Stimulated activated CD8-positive, alpha-beta memory T cell treated with anti-CD3 and anti-CD28 coated beads, Interleukin-12 subunit alpha, Interleukin-12 subunit beta, amount 100 ng/mL, for 1 hour (primary cell): ENCODE measurements at places on chromosomes 3 and 15.

- DNase-seq, result no peak
These were observed 35.4 kb downstream of the FXR1 start for GRCh38 chr3:180947761-180948390.

GRCh38 chr3:188041895-188042294, 112.1 kb upstream of the LPP start:
- DNase-seq, result no peak

DNA sequence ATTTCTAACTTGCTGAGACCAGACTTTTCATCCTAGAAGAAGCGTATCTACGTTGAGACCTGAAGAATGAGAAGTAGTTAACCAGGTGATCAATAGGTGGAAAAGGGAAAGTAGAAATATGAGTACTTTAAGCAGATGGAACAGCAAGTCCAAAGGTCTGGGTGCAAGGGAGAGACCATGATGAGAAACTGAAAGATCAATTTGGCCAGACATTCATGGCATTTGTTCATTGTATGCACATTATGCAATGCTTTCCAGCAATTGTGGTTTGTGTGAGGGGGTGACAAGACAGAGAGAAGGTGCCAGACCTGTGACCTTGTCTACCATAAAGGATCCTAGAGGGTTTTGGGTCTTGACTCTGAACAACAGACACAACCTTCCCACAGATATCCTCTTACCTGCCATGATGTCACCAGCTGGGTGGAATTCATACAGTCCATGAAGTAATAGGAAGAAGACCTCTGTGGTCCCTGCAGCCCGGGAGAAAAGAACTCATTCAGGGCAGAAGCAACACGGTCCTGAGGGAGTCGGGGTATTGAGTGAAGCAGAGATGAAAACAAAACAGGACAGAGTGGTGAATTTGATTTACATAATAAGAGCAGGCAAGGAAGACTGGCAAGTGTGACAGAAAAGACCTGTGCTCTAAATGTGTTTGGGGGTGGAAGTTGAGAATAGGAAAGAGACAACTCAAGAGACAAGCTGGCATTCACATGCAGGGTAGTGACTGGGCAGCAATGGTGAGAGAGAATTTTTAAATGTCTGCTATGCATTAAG, 63.4 kb upstream of the PSMD6 start:
- no peak for DNase-seq

- DNase-seq, result no peak
These were observed 248.1 kb upstream of the NR2E3 start for GRCh38 chr15:71562251-71562650.

DNA sequence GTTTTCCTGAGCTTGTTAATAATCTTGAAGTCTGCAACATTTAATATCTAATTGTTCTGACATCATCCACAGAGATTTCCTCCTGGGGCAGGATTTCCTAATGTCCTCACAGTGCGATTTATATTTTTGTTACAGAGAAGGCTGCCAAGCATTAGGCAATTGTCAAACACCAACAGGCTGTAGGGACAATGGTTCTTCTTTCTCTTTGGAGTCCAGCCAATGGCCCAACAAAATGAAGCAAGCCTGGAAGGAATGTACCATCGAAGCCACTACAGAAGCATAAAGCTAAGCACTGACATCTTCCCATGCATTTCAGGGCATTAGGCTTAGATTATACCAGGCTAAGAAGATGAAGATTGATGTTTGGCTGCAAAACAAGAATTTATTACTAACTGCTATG, 173.0 kb upstream of the FRMD4B start:
- DNase-seq, result no peak

DNA sequence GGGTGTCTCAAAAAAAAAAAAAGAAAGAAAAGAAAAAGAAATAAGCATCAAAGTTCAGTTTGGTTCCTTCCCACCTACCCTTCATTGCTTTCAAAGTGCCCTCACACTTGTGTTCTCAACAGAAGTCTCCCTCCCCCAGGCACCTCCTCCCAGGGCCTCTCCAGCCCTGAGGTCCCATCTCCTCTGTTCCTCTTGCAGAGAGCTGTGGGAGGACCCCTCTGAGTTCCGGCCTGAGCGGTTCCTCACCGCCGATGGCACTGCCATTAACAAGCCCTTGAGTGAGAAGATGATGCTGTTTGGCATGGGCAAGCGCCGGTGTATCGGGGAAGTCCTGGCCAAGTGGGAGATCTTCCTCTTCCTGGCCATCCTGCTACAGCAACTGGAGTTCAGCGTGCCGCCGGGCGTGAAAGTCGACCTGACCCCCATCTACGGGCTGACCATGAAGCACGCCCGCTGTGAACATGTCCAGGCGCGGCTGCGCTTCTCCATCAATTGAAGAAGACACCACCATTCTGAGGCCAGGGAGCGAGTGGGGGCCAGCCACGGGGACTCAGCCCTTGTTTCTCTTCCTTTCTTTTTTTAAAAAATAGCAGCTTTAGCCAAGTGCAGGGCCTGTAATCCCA, 6.1 kb downstream of the CYP1A2 start:
- no peak for DNase-seq

DNA sequence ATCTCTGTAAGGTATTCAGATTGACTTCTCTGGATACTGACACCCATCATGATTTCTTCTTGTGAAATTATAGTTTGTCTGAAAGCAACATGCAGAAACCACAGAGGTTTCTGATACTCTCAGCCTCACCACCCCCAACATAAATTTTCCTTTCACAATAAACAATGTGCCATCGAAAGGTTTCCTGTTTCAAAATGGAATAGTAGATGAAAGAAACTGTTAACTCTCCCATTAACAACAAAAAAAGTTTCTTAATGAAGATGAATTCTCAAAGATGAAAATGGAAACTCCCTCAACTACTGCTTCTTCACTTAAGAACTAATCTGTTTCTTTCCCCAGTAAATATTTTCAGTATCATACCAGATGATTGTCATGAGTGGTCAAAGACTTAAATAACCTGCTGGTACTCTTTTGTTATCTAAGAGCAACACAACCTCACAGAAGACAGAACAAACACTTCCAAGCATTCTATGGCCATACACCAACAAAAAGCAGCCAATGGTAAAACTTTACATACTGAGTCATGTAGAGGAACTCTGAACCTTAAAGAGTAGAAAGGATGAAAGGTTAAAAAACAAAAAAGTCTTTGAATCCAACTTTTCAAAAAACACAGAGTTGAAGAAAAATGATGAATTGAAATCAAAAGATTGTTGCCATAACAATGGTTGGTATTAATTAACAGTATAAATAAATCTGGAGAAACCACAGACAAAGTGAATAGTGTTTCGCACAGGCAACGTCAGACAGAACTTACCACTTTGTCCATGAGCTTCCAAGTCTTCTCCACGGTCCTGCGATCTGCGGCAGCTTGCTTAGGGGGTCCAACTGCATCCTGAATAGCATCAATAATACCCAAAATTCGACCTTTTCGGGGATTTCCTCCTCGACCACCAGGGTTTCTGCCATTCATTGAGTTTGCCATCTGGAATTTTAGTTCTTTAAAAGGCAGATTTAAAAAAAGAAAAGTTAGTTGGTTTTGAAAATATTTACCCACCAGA, 1.9 kb downstream of the CBLB start:
- DNase-seq, result no peak
